ENCODE measurements at places on chromosomes 1 and 21.

DNA sequence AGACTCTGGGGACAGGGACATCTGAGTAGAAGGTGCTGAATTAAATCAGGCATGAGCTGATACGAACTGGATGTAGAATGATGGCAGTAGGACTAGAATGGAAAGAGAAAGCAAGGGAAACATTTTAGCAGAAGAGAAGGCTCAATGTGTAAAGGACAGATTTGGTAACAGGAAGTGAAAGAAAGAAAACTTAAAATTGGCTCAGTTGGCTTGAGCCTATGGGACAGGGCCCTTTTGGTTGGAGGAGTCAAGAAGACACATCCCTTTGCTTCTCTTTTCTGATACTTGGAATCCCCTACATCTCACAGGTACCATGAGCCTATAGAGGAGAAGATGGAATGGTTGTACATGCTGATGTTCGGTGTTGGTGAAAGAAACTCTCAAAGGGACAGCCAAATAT is 300.6 kb upstream of the PLXNA2 start:
- no peak for DNase-seq

GRCh38 chr1:232542633-232543593 is 87.0 kb downstream of the SIPA1L2 start:
- DNase-seq, result no peak

- DNase-seq, result no peak
Measured at GRCh38 chr1:54374766-54375165, 31.4 kb downstream of the SSBP3 start.

DNA sequence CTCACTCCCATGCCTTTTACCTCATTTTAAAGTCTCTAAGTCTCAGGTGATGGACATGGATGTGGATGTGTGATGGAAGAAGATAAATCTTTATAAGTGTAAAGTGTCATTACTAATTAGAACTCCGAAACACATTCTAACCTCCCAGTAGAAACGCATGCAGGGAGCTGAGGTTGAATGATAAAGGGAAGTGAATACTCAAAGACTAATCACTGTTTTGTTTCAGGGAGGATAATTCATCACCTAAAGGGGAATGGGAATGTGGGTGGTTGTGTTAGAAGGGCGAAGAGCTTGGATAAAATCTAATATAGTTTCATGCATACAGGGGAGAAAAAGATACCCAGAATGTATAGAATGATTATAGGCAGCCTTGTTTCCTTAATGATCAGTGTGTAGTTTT is 12.5 kb downstream of the NCAM2 start:
- no peak for DNase-seq

DNA sequence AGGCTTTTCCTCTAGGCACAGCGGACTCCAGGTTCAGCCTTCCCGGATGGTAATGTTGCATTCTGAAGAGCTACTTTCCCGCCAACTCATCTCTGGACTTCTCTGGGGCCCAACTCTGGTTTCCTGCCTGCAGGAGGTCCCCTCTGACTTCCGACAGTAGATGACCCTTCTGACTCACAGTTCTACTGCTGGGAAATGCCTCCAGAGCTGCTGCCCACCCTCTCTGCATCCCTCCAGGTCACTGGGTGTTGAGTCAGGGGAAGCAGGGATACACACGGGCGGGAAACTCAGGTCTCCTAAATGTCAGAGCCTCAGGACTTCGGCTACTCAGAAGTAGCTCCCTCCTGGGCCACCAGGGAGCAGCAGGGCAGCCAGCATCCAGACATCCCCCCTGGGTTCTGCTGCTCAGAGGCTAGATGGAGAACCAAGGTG is 2.1 kb upstream of the KIF21B start:
- DNase-seq, result peak; percentile 74

DNA sequence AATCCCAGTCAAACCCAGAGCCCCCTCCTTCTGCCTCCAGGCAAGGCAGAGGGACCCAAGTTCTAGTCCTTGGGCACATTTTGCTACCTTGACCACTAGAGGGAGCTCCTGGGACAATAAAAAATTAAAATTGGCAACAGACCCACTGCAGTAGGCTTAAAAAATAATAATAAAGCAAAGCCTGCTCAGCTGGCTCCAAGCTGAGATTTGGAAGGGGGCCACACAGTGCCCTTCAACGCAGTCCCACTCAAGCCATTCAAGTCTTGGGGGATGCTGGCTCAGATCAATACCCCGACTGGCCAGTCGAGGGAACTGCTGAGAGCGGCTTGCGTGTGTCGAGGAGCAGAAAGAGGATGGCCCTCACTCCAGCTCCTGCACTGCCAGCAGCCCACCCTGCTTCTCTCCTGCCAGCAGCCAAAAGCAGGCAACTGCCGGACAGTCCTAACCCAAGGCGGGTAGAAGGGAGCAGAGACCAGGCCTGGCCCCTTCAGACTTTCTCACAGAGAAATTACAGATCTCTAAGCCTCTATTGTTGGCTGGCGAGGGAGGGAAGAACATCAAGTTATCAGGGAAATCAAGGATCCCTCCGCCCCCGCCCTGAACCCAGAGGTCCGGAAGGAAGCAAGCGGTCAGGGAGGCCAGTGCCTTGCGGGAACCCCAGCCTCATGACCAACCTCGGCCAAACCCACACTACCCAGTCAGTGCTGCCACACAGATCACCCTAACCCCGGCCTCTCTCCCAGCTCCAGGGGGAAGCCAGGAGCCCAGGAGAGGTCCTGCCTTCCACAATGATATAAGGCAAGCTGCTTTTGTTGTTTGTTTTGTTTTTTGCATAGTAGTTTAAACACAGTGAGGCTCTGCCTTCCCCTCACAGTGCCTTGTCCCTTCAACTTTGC is 4.9 kb upstream of the ALDH4A1 start:
- DNase-seq, result peak; percentile 72

DNA sequence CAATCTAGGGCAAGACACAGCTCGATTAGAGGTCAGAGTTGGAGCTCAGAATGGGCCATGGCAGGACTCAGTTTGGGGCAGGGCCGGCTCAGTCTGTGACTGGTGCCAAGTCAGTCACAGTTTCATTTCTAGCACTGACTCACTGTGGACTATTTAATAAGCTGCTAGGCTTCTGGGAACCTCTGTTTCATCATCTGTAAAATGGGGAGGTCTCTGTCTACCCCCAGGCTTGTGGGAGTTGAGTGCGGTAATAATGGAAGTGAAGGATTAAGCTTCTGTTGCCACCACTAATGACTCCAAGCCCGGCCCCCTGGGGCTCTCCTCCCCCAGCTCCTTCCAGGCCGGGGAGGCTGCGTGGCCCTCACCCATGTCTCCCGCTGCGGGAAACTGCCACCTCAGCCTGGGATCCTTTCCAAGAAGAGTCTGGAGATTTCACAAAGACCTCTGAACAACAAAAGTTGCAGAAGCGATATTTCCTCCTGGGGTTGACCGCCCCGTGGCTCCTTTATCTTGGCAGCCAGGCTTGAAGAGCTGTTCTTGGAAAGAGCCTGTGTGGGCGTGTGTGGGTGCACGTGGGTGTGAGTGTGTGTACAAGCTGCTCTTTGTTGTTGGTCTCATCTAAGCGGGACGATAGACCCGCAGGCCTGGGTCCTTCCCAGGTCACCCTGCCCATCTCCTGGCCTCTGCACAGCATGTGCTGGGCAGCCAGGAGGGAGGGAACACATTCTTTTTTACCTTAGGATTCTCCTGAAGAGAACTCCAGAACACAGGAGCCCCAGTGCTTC is 29.1 kb downstream of the KNCN start:
- DNase-seq, result peak; percentile 95

- DNase-seq, result no peak
Measured at GRCh38 chr1:222028116-222028515, 286.2 kb upstream of the DUSP10 start.

GRCh38 chr1:15180189-15180588 is 26.6 kb downstream of the TMEM51 start:
- no peak for DNase-seq

DNA sequence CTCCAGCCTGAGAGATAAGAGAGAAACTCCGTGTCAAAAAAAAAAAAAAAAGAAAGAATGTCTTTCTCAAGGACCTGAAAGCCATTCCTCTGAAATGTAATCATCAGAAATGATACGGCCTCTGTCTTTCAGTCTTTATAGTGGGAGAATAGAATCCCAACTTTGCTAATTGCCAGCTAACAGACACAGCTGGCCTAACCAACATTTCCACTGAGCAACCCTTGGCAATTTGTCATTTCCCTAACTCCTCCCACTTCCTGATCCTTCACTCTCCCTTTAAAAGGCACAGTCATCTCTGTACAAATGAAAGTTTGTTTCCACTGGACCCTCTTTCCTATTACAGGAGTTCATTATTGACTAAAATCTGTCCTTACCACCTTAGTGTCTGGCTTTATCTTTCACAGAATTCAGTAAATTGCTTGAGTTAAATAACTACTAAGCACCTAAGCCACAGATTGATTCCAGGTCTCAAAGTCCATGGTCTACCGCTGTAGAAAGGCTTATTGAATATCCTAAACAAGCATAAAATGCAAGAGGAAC is 4.3 kb upstream of the CBR1 start:
- peak; percentile 65 for DNase-seq

GRCh38 chr1:78483903-78484302 is 6.9 kb upstream of the PTGFR start:
- DNase-seq, result peak; percentile 74

- DNase-seq, result no peak
Measured at GRCh38 chr1:214935258-214935657, 147.3 kb upstream of the KCNK2 start.

- DNase-seq, result no peak
Measured at GRCh38 chr1:230139315-230139714, 72.3 kb downstream of the GALNT2 start.
